ENCODE measurements at places on chromosomes 2 and 18. TPM values are rescaled to one million over a fixed set of nuclear protein-coding genes. Genes with fewer than 3 reads are reported as not detected.

- no peak overlapping the region for H3K27ac ChIP-seq
- no peak overlapping the region for H3K4me3 ChIP-seq
- ATAC-seq = no peak
- H3K4me1 ChIP-seq = peaks cover 9% of the 10 kb centered on the region
- H3K27me3 ChIP-seq = no peaks in the 10 kb centered on the region
These were observed 44.8 kb downstream of the RAB3GAP1 start for GRCh38 chr2:135096665-135097446.

GRCh38 chr2:8581234-8581561 lies 100.7 kb upstream of the ID2 start:
- no peak for ATAC-seq
- no peaks in the 10 kb centered on the region for H3K36me3 ChIP-seq
- H3K4me1 ChIP-seq = peaks cover 24% of the 10 kb centered on the region
- peak overlapping the region; percentile 64 for H3K4me3 ChIP-seq
- peak overlapping the region; percentile 89 for H3K27ac ChIP-seq

DNA sequence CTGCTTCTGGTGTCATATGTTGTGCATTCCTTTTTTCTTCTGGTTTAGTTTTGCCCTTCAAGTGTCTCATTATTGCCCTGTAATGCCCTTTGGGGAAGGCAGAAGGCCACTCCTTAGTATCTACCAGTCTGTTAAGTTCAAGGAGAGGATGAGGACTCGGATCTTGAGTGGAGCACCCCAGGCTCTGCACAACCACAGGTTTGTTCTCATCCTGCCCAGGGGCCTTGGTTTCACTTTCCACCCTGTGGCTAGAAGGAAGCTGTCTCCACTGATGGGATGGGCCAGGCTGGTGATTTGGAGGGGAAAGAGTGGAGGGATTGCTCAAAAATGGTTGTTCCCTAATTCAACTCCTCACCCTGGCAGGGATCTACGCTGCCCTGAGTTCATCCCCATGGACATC lies 30.2 kb upstream of the RAB11FIP5 start:
- no peak overlapping the region for H3K4me3 ChIP-seq
- H3K27me3 ChIP-seq = peaks cover 6% of the 10 kb centered on the region
- H3K27ac ChIP-seq = no peak overlapping the region
- H3K4me1 ChIP-seq = no peaks in the 10 kb centered on the region

GRCh38 chr2:240142256-240142775 lies 1.9 kb upstream of the OTOS start:
- no peaks in the 10 kb centered on the region for H3K27me3 ChIP-seq
- H3K27ac ChIP-seq = no peak overlapping the region
- no peaks in the 10 kb centered on the region for H3K4me1 ChIP-seq
- no peak overlapping the region for H3K4me3 ChIP-seq
- no peak for ATAC-seq

DNA sequence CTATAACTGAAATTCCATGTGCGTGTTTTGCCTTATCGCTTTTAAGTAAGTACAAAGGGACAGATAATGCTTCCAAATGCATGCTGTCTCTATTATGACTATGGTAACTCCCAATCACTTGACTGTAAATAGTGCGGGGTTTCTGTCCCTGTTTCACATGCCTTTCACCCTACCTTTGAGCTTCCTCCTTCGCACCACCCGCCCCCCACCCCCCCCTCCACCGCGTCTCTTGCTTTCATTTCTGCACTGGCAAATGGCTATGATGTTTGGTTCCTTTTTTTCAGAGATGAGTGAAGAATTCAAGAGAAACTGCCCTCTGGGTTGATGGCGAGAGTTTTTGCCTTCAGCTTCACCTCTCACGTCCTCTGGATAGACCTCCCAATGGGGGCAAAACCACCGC lies 25.0 kb upstream of the SPP2 start:
- no peaks in the 10 kb centered on the region for H3K36me3 ChIP-seq
- H3K4me1 ChIP-seq = peaks cover 22% of the 10 kb centered on the region
- peak; percentile 70 for ATAC-seq
- H3K4me3 ChIP-seq = peak overlapping the region; percentile 71

DNA sequence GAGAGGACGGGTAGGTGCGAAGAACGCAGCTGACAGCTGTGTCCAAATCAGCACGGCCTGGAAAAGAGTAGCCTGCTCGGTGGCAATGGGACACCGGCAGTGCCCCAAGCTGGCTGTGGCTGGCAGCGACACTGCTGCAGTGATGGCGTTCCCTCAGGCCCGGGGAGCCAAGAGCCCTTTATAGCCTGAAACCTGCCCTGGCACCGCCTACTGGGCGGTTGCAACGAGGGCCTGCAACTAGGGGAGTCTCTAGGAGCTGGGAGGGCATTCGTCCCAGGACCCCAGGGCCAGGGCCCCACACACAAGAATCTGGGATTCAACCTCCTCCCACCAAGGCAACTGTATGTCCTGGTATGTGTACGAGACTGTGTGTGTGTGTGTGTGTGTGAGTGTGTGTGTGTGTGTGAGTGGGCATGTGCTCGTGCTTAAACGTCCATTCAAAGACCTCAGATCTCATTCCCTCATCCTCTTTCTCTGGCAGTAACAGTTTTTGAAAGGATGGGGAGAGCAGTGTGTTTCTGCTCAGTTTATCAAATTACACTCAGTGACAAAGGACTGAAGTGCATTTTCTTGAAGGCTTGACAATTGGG lies 6.8 kb upstream of the CYP26B1 start:
- no peak for ATAC-seq
- H3K4me1 ChIP-seq = peaks cover 9% of the 10 kb centered on the region
- no peak overlapping the region for H3K27ac ChIP-seq
- H3K36me3 ChIP-seq = peaks cover 2% of the 10 kb centered on the region

DNA sequence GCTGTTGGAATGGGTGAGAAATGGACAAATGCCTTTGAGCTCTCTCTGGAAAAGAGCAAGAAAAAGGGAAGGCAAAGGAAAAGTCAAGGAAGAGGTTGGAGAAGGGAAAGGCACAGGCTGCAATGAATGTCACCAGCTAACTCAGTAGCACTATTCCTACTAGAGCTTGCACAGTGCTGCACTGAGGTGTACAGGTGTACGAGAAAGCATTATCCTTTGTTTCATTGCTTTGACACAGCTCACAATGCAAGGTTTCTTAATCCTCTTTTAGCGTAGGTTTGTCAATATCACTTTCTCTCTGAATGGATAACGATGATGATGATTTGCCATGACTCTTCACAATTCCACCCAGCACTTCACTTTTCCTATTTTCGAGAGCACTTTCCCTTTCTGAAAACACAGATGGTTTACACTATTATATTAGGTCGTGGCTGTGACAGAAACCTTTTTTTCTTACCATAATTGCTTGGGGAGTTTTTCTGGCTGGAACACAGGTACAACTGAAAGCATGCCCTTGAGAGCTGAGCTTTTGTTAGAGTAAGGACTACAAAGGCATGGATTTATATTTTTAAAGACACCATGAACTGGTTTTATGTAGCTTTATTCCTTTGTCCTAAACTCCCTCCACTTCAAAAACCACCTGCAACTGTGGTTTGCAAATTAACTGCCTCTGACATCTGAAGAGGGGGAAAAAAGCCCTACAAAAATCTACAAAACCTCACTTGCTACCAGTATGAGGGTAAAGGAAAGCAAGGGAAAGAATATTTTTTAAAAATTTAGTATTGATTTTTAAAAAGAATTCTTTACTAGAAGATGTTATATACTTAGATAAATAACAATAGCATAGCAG lies 265.5 kb downstream of the TGIF1 start:
- peaks cover 20% of the 10 kb centered on the region for H3K27me3 ChIP-seq
- no peak overlapping the region for H3K4me3 ChIP-seq
- H3K27ac ChIP-seq = no peak overlapping the region
- no peak for ATAC-seq
- H3K4me1 ChIP-seq = no peaks in the 10 kb centered on the region

GRCh38 chr18:51527826-51528225 lies 330.3 kb upstream of the MEX3C start:
- no peak overlapping the region for H3K4me3 ChIP-seq
- H3K36me3 ChIP-seq = no peaks in the 10 kb centered on the region
- H3K27me3 ChIP-seq = peaks cover 2% of the 10 kb centered on the region
- no peak for ATAC-seq
- no peaks in the 10 kb centered on the region for H3K4me1 ChIP-seq

- H3K4me1 ChIP-seq = no peaks in the 10 kb centered on the region
- H3K36me3 ChIP-seq = no peaks in the 10 kb centered on the region
- no peak overlapping the region for H3K4me3 ChIP-seq
- no peaks in the 10 kb centered on the region for H3K27me3 ChIP-seq
These were observed 56.7 kb downstream of the SDC1 start for GRCh38 chr2:20168048-20168726.

DNA sequence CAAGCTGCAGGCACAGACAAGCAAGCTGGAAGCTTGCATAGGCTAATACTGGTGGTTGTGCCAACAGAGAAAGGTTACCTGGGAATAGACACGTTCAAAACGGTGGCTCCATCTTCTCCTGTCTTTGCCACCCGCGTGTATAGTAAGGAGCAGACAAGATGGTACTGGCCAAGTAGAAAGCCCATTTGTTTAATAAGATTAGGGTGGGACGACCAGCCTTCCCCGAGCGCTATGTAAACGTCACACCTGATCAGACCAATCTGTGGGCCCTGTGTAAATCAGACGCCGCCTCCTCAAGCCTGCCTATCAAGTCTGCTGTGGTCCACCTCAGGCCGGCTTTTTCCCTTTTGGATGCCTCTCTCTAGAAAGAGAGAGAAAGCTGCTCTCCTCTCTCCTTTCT lies 189.2 kb downstream of the LAMA1 start:
- H3K27ac ChIP-seq = no peak overlapping the region
- no peak for ATAC-seq
- no peaks in the 10 kb centered on the region for H3K4me1 ChIP-seq

DNA sequence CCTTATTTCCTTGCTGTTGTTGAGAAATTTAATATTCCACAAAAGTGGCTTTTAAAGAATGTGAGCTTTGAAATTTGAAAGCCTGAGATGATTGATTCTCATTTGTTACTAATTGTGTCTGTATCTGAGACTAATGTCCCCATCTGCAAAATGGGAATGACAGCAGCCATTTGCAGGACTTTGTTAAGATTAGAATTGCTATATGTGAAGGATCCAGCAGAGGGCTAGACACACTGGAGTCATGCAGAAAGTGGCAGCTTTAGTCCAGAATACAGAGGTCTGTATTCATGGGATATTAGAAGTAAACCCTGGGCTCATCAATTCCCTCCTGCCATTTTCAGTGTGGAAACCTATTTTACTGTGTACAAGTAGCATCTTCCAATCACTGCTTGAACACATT lies 296.5 kb upstream of the GYPC start:
- no peak overlapping the region for H3K4me3 ChIP-seq
- no peaks in the 10 kb centered on the region for H3K4me1 ChIP-seq
- no peak for ATAC-seq
- no peak overlapping the region for H3K27ac ChIP-seq

- peaks cover 26% of the 10 kb centered on the region for H3K4me1 ChIP-seq
- no peak overlapping the region for H3K27ac ChIP-seq
- H3K36me3 ChIP-seq = no peaks in the 10 kb centered on the region
- ATAC-seq = no peak
These were observed 752.6 kb upstream of the ID2 start for GRCh38 chr2:7929281-7929680.

GRCh38 chr2:105744909-105745853 lies at the start of gene NCK2:
Gene NCK2, plus strand, starts transcription at chr2:105744912. Its CDS starts 110,152 bp downstream, at chr2:105855064.
- peak; percentile 0 for ATAC-seq
- H3K4me1 ChIP-seq = peaks cover 54% of the 10 kb centered on the region
- peak within 1 kb of the TSS; percentile 98 for H3K27ac ChIP-seq
- no peaks in the 10 kb centered on the region for H3K27me3 ChIP-seq
- peaks cover 53% of the 10 kb centered on the region for H3K36me3 ChIP-seq
- H3K4me3 ChIP-seq = peak within 1 kb of the TSS; percentile 98

GRCh38 chr18:77271576-77272481 lies 22.2 kb downstream of the GALR1 start:
- no peak for ATAC-seq
- H3K27me3 ChIP-seq = peaks cover 20% of the 10 kb centered on the region
- no peak overlapping the region for H3K27ac ChIP-seq
- H3K36me3 ChIP-seq = no peaks in the 10 kb centered on the region

GRCh38 chr18:56270671-56271250 lies 367.6 kb downstream of the TXNL1 start:
- H3K4me3 ChIP-seq = no peak overlapping the region
- no peaks in the 10 kb centered on the region for H3K4me1 ChIP-seq
- no peak for ATAC-seq
- no peak overlapping the region for H3K27ac ChIP-seq

GRCh38 chr2:106565599-106565998 lies 78.4 kb downstream of the CD8B2 start:
- peak overlapping the region; percentile 40 for H3K4me3 ChIP-seq
- H3K27me3 ChIP-seq = peaks cover 43% of the 10 kb centered on the region
- H3K36me3 ChIP-seq = no peaks in the 10 kb centered on the region
- H3K4me1 ChIP-seq = peaks cover 5% of the 10 kb centered on the region
- peak overlapping the region; percentile 74 for H3K27ac ChIP-seq

- H3K27me3 ChIP-seq = no peaks in the 10 kb centered on the region
- peaks cover 7% of the 10 kb centered on the region for H3K4me1 ChIP-seq
- H3K4me3 ChIP-seq = no peak overlapping the region
- H3K27ac ChIP-seq = no peak overlapping the region
- ATAC-seq = no peak
These were observed 20.6 kb downstream of the EFR3B start for GRCh38 chr2:25062511-25062917.

DNA sequence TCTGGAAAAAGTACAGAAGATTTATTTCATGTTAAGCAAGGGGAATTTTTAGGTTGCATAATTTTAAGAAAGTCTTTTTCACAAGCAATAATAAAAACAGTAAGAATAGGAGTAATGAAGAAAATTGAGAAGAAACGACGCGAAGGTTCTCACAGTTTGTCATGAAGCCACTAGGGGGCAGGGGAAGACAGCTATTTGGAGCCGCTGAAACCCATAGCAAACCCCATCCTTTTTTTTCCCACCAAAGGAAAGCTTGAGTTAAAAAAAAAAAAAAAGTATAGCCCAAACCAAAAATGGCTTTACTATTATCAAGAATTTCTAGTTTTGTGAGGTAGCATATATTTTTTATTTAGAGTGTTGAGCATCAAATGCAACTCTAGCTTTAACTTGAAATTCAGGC lies 300.9 kb downstream of the PHLPP1 start:
- no peaks in the 10 kb centered on the region for H3K4me1 ChIP-seq
- H3K27ac ChIP-seq = no peak overlapping the region
- peak; percentile 61 for ATAC-seq
- no peak overlapping the region for H3K4me3 ChIP-seq
- no peaks in the 10 kb centered on the region for H3K36me3 ChIP-seq

- peaks cover 71% of the 10 kb centered on the region for H3K4me1 ChIP-seq
- H3K36me3 ChIP-seq = peaks cover 69% of the 10 kb centered on the region
- peak overlapping the region; percentile 90 for H3K27ac ChIP-seq
- peak overlapping the region; percentile 97 for H3K4me3 ChIP-seq
These were observed 206.4 kb upstream of the ID2 start for GRCh38 chr2:8475349-8476031.

GRCh38 chr2:3024401-3024935 lies 353.1 kb downstream of the EIPR1 start:
- H3K4me3 ChIP-seq = no peak overlapping the region
- H3K36me3 ChIP-seq = no peaks in the 10 kb centered on the region
- H3K27ac ChIP-seq = no peak overlapping the region
- no peak for ATAC-seq
- peaks cover 10% of the 10 kb centered on the region for H3K27me3 ChIP-seq

- no peak for ATAC-seq
- H3K27ac ChIP-seq = no peak overlapping the region
- H3K4me3 ChIP-seq = no peak overlapping the region
- H3K36me3 ChIP-seq = peaks cover 29% of the 10 kb centered on the region
- no peaks in the 10 kb centered on the region for H3K27me3 ChIP-seq
These were observed 80.3 kb downstream of the TSHZ1 start for GRCh38 chr18:75290737-75291358.

DAPL1 gene
- not detected for total RNA-seq

IL1R2 gene
- 55.8 TPM for total RNA-seq

ELAC1 gene
- 1.1 TPM for total RNA-seq

FAM117B gene
- total RNA-seq = 5.6 TPM

KCNJ3 gene
- not detected for total RNA-seq

G6PC2 gene
- not detected for total RNA-seq

CHRNG gene
- not detected for total RNA-seq

GDF7 gene
- total RNA-seq = 0.02 TPM

SERPINB11 gene
- not detected for total RNA-seq

All from activated T-helper 17 cell treated with anti-CD3 and anti-CD28 coated beads, Interleukin-2, amount 50 U/mL, for 72 hours (primary cell).